T-helper 2 cell (primary cell): ENCODE measurements at places on chromosomes 16 and 17.

DNA sequence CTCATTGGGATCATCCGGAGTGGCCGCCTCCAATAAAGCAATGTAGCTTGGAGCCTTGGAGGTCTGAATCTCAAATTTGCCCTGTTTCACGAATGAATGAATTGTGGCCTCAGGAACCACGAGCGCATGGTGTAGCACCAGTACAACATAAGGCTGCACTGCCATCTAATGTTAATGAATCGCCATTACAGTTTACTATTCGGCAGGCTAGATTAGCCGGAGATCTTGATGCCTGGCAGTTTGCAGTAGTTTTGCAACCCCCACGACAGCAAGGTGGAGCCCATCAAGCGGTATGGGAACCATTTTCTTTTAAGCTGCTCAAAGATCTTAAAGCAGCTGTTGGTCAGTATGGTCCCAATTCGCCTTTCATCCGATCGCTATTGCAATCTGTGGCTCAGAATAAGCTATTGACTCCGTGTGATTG, 18.8 kb downstream of the ALOX15B start:
- no peak for DNase-seq

DNA sequence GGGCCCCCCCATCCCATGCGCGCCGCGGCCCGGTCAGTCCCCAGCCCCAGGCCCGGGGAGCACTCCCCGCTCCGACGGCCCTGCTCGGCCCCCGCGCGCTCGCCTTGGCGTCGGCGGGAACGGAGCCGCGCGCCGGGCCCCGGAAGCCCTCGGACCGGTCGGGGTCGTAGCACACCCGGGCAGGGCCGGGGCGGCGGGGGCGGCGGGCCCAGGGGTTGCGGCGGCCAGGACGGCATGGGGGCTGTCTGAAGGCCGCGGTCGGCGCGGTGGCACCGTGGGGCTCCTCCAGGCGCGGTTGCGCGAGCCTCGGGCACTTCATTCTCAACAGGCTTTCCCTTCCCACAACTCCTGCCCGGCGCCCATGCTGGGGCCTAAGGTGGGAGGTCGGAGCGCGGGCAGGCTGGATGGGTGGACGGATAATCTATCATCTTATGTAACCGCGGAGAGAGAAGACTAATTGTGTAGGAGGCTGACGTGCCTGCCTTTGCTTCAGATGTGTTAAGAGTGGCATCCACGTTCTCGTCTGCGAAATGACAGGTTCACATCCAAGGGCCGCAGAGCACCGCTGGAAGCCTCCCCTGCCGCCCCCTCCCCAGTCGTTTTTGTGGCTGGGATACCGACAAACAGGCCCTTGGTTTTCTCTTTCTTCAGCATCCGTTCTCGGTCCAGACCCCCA, 708 bp downstream of the BAIAP2 start:
- DNase-seq: no peak

DNA sequence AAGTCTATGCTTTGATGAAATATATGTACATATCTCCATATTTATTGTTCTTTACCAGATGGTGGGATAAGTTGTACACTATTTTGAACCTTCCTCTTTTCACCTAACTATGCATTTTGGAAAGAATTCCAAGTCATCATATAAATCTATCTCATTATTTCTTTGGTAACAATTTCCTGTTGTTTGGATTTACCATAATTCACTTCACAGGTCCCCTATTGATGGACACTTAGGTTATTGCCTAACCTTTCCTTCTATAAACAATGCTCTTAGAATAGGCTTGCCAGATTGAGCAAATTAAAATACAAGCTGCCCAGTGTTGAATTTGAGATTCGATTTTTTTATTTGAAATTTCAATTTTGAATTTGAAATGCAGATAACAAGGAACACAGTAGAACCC, 28.9 kb upstream of the DHX8 start:
- DNase-seq: no peak

GRCh38 chr16:27414788-27415431, 12.9 kb downstream of the IL21R start:
- no peak for DNase-seq

DNA sequence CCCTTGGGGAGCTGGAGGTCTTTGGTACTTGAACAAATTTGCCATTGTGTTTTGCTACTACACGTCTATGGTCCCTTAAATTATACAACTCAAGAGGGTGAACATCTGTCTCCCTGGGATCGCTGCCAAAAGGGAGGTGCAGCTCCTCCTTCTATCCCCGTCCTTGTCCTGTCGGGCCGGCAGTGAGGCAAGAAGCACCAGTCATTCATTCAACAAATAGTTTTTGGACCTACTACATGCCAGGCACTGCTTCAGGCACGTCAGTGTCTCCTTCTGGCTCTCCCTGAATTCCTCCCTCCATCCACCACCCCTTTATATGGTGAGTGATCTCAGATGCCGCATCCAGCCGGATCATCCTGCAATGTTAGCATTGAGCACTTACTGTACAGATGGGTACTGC, 2.2 kb upstream of the RPL38 start:
- no peak for DNase-seq

GRCh38 chr17:78747488-78747887, 34.6 kb downstream of the CYTH1 start:
- DNase-seq: no peak

- peak; percentile 81 for DNase-seq
Measured at GRCh38 chr16:82011199-82011641, at the start of gene SDR42E1. SDR42E1 (minus strand) TSS chr16:82011470; CDS start chr16:82000858, 10,612 bp downstream.

- DNase-seq: no peak
Measured at GRCh38 chr17:80751070-80751945, 206.7 kb downstream of the RPTOR start.

DNA sequence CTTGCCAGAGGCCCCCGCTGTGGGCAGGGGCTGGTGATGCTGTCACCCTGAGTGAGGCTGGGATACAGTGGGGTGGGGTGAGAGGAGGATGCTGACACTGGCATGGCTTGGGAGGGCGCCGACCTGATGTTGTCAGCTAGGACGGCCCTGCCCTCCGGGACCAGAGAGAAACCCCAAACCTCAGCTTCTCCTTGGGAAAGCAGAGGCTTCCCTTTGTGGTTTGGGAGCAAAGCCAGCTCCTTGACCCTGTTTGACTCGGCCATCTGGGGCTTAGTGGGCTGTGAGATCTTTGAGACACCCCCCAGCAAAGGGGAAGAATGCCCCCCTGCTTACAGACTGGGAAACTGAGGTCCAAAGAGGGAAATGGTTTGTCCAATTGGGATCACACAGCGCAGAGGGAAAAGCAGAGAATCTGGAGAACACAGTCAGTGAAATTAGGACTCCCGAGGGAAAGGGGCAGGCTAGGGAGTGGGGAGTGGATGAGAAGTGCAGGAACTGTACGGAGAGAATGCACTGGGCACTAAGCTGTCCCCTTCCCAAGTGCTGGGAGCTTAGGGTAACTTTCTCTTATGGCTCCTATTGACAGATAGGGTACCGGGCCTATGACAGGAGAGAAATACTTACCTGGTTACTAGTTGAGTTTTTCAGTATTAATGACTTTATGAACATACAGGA, 40.7 kb upstream of the DLX4 start:
- no peak for DNase-seq

GRCh38 chr17:50689956-50690886, 17.5 kb downstream of the ANKRD40 start:
- no peak for DNase-seq

DNA sequence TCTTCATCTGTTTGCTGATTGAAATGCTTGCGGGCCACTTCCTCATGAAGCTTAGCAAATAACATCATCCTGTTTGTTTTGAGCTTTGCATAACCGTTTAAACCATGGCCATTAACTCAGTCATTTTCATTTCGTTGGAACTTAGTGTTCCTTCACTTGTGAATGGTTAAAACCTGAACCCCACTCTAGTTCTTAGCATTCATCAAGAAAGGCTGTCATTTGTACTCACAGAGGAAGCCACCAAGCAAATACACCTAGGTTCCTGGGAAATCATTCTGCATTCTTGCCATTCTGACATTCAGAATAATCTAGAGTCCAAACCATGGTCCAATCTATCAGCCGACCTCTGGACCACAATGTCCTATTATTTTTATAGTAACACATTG, 8.4 kb upstream of the TAT start:
- no peak for DNase-seq

DNA sequence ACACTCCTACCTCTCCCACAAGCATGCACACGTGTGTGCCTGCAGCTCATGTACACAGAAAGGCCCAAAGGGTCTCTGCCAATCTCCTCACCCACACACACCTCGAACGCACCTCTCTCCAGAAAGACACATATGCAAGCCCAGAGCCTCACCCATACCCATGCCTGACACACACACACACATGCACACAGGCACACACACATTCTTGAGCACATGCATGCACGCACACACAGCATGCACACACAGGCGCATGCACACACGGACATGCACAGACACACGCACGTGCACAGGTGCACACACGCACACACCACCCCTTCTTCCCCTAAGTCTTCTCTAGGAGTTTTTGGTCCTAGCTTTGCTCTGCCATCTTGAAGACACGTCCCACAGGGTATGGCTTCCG, 48.7 kb upstream of the CACNG4 start:
- no peak for DNase-seq

DNA sequence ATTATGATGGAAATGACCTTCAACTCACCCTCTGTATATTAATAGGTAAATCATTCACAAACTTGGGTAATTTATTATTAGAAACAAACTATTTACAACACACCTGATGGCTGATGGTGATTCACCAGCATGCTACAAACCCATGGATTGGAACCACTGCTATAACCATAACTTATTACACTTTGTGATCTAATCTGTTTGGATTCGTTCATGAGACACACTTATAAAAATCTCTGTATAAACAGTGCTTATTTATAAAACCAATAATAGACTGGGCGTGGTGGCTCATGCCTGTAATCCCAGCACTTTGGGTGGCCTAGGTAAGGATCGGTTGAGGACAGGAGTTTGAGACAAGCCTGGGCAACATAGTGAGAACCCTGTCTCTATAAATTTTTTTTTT, 16.0 kb downstream of the SMIM36 start:
- no peak for DNase-seq

DNA sequence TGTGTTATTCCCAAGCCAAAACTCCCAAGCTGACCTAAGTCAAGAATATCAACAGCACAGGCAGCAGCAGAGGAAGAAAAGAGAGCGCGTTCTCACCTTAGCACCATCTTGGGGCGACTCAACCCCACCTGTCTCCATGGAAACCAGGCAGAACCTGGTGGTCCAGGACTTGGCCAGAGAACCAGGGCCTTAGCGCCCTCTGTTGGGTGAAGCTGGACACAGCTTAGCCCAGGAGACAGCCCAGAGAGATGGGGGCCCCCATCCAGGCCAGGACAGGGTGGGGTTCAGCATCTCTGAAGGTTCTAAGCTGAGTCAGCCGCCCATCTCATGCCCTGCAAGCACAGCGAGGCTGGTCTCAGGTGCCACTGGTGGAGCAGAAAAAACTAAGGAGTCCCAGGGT, 60.1 kb upstream of the TMEM132E start:
- DNase-seq: no peak

DNA sequence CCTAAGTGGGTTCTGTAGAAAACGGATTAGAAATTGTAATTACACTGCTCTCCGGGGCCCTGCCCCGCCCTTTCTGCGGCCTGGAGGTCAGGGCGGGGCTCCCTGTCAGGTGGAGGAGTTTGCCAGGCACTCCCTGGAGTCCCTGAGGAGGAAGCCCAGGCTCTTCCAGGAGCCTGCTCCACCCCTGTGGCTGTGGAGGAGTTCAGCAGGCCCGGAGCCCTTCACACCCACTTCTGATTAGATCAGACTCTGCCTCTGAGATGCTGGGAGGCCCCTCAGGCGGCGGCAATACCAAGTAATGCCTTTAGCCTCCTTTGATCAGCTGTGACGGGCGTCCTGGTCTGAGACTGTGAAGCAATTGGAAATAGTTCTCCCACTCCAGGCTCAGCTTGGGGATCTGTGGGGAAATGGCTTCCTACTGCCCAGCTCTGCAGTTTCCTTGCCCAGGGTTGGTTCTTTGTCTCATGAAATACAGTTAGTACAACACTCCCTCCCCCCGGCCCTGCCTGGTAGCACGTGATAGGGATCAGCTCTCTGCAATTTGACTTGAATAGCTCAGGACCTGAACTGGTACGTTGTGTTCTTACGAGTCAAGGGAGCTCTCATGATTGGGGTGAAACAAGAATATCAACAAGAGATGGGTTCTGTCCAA, 22.3 kb downstream of the BAIAP2 start:
- DNase-seq: no peak

- DNase-seq: no peak
Measured at GRCh38 chr16:8867216-8867931, 1.4 kb downstream of the CARHSP1 start.

DNA sequence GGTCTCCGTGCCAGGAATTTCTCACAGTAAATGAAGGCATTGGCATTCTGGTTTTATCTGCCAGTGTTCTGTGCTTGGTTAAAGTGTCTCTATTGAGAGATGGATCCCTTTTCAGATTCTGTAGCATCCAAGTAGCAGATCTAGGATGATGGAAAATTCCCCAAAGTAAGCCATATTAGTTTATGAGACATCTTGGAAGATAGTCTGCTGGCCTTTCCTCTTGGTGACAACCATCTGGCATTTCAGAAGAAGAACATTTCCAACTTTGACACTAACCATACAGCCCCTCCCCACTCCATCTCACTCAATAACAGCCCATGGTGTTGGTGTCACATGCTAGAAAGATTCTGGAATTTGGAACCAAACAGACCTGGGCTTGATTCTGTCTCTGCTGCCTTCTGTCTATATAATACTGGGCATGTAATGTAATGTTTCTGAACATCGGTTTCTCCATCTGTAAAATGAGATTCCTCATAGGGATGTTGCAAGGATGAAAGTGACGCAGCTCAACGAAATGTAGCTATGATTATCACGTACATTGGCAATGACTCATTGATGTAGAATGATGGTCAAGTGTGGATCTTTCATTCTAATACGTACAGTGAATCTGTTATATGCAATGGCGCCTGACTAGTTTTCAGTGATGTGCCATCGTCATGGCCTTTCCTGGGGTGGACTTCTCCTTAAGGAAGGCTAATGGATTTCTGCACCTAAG, 32.6 kb upstream of the PIRT start:
- no peak for DNase-seq

DNA sequence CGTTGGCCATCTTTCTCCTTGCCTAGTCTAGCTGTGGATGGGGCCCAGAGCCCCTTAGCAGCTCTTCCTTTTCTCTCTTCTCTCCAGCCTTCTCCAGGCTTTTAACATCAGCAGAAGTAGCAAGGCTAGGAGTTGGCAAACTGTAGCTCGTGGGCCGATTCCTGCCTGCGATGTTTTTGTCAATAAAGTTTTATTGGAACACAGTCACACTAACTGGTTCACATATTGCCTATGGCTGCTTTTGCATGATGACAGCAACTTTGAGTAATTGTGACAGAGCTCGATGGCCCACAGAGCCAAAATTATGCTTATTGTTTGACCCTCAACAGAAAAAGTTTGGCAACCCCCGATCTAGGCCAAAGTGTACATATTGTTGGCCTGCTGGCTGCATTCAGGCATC, 199.9 kb downstream of the RBFOX1 start:
- DNase-seq: no peak

- no peak for DNase-seq
Measured at GRCh38 chr17:48004983-48005382, 32.6 kb downstream of the COPZ2 start.
